ENCODE measurements at places on chromosomes 7 and 10.
A peak's percentile ranks its signal among the peaks of the same experiment; 100 is the strongest.

GRCh38 chr10:96501985-96502384 is 11.7 kb downstream of the TLL2 start:
- peak; percentile 24 for DNase-seq

DNA sequence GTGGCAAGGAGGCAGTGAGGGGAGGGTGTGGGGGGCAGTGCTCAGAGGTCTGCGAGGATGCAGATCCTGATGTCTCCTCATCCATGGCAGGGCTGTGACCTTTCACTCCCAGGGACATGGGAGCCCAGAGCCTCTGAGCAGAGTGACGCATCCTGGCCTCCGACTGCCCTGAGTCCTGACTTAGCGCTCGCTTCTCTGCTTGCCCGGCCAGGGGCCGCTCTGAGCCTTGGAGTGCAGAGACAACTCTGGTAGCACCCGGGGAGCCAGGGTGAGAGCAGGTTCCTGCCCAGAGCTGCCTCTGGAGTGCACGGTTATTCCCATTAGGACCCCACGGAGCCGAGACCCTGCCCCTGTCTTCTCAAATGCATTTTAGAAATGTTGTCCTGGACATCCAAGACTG is 188.0 kb downstream of the TCERG1L start:
- no peak for DNase-seq

- no peak for DNase-seq
Measured at GRCh38 chr7:35700333-35700732, 5.4 kb upstream of the HERPUD2 start.

- DNase-seq: no peak
Measured at GRCh38 chr10:43220657-43221418, 46.0 kb downstream of the RASGEF1A start.

DNA sequence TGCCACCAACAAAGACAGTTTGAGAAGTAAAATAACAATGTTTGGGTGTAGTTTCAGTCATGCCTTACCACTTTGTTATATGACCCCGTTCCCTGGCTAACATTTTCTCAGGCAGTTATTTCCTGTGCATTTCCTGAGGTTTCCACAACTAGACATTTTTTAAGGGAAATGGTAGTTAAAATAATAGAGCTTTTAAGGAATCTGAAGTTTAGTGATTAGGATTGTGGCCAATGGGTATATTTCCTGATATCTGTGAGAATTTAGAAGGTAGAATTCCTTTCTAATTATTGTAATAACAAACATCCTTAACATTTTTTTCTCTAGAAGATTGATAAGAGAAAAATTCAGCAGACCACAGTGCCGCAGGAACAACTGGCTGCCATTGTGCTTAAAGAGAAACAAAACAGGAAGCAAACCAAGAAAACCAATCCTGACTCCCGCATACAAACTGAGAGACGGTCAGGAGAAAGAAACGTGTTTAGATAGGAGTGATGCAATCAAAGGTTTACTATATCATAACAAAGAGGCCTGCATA is 193.6 kb downstream of the MBL2 start:
- peak; percentile 38 for DNase-seq

GRCh38 chr7:159006610-159007130 is 138.0 kb downstream of the VIPR2 start:
- DNase-seq: no peak

DNA sequence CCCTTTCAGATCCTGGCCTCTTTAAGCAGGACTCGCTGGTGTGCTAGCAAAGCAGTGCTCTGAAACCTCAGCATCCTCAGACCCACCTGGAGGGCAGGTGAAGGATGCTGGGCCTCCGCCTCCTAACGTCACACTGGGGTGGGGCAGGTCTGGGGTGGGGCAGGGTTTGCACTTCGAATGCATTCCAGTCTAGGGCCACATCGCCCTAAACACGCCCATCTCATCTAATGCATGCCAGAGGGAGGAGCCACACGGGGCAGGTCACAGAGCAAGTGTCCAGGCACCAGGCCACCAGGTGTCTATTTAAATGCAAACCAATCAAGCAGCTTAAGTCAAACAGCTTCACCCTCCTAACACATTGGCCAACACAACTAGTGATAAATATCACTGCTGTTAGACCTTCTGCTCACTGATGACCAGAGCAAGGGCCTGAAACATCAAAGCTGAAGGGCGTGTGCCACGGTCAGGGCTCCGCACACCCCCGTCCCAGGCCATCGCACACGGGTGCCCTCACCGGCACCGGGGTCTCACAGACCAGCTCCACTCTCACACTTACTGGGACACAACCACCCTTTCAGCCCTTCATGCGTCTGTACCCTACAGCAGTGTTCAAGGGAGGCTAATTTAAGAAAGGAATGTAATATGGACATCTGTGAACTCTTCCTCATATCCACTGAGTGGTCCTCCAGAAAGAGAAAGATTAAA is 47.1 kb downstream of the DIP2C start:
- DNase-seq: no peak

DNA sequence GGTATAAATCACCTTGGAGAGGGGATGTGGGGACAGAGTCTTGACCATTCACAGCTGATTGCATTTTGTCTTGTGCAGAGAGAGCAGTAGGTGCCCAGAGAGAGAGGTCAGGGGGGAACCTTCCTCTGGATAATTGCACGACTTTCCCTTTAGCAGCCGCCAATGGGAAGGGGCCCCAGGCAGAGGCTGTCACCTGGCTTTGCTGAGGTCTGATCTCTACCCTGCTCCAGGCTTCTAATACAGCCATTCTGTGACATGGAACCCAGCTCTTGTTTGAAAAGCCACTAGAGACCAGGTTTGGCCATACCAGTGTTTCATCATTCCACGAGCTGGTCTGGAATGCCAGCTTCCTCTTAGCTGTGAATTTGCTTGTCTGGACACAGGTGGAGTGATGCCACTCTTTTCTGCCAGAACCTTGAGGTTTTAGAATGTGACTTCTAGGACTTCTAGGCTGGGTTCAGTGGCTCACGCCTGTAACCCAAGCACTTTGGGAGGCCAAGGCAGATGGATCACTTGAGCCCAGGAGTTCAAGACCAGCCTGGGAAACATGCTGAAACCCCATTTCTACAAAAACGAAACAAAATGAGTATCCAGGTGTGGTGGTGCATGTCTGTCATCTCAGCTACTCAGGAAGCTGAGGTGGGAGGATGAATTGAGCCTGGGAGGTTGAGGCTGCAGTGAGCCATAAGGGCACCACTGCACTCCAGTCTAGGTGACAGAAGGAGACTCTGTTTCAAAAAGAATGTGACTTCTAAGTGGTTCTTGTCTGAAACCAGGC is 159.9 kb downstream of the CAMK1D start:
- no peak for DNase-seq

DNA sequence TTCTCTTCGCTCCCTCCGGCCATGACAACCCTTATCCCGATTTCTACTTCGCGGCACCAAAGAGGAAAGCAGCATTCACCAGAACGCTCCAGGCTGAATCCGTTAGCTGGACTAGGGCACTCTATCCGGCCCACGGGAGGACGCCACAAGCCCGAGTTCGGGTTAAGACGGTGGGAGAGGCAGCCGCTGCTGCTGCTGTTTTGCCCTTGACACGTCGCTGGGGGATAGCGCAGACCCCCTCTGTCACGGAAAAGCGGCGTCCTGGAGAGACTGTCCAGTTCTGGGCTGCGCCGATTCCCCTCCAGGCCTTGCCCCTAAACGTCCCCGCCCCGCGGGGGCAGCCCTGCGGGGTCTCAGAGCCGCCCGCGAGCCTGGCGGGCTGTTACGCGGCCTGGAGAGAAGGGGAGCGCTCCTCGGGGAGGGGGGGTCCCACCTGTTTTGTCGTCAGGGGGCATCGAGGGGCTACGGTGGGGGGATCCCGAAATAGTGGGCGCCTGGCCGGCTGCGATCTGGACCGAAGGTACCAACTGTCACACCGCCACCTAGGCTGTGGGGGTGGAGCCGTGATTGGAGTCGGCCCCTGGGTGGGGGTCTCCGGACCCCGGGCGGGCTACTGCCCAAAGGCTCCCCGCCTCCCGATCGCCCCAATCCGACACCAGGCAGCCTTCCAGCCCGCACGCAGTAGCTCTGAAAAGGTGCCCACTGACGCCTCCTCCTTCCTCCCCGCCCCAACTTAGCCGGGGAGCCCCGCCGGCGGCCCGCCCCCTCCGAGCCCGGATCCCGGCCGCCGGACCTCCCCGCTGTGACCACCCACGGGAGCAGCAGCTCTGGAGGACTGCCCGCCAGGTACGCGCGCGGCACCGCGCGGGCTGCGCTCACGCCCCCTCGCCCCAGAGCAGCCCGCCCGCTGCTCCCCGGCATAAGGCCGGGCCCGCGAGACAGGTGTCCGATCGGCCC is 772 bp downstream of the SGMS1 start:
- DNase-seq: peak; percentile 68

DNA sequence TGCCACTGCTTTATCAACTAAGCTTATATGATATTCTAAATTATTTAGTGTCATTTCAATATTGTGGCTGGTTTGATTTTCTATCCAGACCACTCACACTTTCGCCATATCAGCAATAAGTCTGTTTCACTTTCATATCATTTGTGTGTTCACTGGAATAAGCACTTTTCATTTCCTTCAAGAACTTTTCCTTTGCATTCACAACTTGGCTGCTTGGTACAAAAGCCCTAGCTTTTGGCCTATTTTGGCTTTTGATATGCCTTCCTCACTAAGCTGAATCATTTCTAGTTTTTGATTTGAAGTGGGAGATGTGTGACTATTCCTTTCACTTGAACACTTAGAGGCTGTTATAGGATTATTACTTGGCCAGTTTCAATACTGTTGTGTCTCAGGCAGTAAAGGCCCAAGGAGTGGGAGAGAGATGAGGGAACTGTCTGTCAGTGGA is 120.9 kb upstream of the NAMPT start:
- DNase-seq: no peak

DNA sequence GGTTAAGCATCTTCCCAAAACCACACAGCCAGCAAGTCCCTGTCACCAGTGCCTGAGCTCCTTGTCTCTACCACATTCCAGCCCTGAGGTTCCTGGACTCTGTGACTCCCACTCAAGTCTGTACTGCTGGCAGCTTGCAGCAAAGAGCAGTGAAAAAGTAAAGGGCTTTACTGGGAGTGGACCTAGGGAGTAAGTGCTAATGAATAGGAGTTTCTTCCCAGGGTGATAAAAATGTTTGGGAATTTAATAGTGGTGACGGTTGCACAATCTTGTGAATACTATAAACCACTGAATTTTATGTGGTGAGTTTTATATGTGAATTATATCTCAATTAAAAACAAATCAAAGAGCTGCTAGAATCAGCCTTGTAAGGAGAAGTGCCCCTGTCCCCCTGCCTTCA is 22.6 kb downstream of the HSPA12A start:
- no peak for DNase-seq

- no peak for DNase-seq
Measured at GRCh38 chr7:69699931-69700330, 101.7 kb downstream of the AUTS2 start.

GRCh38 chr7:154442939-154443338 is 390.7 kb downstream of the DPP6 start:
- no peak for DNase-seq

DNA sequence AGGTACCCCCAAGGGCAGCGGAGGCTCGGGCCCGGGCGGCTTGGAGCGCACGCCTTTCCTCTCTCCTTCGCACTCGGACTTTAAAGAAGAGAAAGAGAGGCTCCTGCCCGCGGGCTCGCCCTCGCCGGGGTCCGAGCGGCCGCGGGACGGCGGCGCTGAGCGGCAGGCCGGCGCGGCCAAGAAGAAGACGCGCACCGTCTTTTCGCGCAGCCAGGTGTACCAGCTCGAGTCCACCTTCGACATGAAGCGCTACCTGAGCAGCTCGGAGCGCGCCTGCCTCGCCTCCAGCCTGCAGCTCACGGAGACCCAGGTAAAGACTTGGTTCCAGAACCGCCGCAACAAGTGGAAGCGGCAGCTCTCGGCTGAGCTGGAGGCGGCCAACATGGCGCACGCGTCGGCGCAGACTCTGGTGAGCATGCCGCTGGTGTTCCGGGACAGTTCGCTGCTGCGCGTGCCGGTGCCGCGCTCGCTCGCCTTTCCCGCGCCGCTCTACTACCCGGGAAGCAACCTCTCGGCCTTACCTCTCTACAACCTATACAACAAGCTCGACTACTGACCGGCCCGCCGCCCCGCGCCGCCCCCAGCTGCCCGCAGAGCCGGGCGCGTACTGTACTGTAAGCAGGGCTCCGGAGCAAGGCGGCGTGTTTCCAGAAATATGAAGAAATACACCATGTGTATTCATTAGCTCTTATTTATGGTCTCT is 1.8 kb downstream of the HMX2 start:
- peak; percentile 68 for DNase-seq

GRCh38 chr7:156919132-156919713 is 26.2 kb upstream of the LMBR1 start:
- peak; percentile 14 for DNase-seq

DNA sequence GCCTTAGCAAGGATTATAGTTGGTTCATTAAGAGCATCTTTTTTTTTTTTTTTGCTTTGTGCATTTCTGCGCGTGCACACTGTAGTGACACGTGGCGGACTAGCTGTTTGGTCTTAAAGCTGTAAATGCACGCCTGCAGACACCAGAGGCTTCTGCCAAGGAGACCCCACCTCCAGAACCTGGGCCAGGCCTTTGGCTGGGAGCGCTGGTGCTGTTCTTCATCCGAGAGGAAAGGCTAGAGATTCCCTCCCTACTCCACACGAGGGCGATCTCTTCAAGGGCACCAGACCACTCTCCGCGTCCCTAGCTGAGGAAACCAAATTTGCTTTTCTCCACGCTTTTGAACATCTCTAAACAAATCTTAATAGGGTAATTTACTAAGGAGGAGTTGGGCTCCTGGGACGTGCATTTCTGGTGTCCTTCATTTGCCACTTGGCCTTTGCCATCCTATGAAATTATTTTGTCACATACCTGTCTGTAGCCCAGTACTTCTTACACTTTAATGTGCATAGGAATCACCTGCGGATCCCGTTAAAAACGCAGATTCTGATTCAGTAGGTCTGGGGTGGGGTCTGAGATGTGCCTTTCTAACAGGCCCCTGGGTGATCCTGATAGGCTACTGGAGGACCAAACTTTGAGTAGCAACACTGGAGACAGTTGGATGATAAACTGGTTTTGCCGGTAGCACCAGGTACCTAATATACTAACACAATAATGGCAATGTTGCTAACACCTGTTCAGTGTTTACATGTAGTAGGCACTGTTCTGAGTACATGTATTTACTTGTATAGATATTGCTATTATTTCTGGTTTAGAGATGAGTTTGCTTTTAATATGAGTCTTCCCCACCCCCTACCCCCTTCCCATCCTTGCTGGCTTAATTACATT is 1.3 kb upstream of the SLC26A5 start:
- DNase-seq: peak; percentile 56

- DNase-seq: no peak
Measured at GRCh38 chr7:114648117-114648516, 233.5 kb downstream of the FOXP2 start.

- DNase-seq: no peak
Measured at GRCh38 chr10:46220872-46221538, 65.8 kb upstream of the ANTXRL start.

- DNase-seq: no peak
Measured at GRCh38 chr10:35723059-35723458, 81.0 kb upstream of the FZD8 start.
